CD4-positive, alpha-beta T cell treated with Interferon gamma for 1 hour (primary cell): ENCODE measurements at places on chromosomes 5 and 9.

DNA sequence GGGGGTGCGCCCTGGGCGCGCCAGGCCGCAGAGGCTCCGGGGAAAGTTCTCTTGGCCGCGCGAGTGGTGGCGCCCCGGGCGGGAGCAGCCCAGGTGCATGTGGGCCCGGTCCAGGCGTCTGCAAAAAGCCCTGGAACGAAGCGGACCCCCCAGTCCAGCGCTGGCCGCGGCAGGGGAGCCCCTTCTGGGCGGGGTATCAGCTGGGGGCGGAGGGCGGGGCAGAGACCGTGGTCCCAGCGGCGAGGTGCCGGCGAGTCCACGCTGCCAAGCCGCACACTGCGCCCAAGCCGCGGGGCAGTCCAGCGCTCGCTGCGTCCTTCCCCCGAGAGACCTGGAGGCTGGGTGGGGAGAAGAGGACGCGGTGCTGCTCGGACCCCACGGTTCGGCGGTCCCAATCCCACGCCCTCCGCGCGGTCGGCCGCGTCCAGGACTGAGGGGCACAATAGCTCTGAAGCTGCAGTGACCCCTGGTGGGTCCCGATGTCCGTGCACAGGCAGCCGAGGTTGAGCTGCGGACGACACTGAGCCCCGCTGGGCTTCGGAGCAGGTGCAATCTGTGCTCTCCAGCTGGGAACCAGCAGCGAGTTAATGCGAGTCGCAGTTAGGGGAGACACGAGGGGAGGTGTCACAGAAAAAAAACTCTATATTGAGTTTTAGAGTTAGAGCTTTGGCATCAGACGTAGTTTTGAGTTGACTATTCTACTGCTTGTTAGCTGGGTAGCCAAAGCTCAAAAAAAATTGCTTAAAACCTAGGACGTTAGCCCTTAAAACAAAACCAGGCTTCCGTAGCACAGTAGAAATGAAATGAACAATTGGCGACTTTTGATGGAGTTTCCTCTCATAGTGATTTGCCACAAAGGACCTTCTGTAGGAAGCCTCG lies 1.1 kb upstream of the EPB41L4A start:
- peak; percentile 44 for DNase-seq

DNA sequence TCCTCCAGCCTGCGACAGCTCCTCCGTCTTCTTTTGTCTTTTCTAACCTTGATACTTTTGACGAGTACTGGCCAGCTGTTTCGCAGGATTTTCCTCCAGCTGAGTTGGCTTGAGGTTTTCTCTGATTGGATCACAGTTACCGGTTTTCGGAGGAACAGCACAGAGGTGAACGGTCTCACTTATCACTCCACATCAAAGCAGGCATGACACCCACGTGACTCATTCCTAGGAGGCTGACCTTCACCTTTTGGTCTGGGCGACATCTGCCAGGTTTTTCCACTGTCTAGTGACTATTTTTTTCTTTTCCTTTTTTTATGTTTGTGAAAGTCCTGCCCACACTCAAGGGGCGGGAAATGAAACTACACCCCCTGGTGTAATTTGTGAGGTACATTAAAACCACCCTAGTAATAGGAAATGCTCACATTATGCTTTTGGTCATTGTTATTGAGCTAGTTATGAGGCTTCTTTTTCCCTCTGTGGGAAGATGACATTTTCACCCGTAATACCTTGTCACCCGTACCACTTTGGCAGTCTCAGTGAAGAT lies 319.2 kb downstream of the GADD45G start:
- no peak for DNase-seq

DNA sequence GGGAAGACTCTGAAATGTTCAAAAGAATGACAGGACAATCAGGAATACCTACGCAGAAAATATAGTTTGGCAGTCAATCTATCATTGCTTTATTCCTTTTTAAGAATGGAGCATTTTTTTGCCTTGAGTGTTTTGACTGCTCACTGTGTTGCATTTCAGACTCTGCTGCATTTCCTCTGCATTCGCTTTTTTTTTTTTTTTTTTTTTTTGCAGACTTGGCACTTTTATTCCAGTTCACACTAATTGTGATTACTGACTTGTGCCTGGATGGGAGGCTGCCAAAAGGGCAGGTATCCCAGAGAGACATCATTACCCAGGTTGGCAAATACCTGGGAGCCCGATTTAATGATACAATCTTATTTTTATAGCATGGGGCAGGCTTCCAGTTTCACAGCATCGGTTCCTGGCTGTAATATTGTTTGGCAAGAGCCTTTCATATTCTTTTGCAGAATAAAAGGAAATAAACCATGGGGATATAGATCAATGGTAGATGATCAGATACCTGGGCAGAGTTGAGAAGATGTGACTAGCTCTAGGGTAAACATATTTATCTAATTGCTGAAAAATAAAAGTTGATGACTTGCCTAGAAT lies 1132.6 kb downstream of the MAT2B start:
- no peak for DNase-seq

GRCh38 chr5:114305402-114306207 lies 56.3 kb upstream of the KCNN2 start:
- DNase-seq, result no peak

- DNase-seq, result no peak
Observed at GRCh38 chr5:23930985-23931384, 423.6 kb downstream of the PRDM9 start.

- DNase-seq, result no peak
Observed at GRCh38 chr9:69472101-69472620, 147.1 kb downstream of the ENTREP1 start.

DNA sequence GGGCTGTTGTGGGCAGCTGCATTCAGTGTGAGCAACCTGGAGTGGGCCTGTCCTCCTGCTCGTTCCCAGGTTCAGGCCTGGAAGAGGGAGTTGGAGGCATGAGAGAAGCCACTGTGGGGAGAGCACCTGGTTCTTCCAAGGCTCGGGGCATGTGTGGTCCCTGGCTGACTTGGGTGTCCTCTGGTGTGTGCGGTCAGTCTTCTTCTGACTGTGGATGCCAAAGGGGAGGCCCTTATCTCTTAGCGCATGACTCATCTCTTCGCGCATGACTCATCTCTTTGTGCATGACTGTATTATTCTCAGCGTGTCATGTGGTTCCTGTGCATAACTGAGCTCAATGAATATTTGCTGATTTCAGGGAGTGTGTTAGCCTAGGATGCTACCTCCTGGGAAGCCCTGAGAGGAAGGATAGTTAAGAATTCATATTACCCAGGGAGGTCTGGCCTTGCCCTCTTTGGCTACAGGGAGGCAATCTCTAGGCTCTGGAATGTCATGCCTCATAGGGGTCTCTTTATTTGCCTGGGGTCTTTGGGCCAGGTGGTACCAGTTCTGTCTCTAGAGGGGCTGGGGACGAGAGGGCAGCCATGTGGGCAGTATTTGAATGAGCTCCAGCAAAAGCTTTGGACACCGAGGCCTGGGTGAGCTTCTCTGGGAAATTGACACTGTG lies 188.7 kb downstream of the HSPA4 start:
- DNase-seq, result peak; percentile 52

DNA sequence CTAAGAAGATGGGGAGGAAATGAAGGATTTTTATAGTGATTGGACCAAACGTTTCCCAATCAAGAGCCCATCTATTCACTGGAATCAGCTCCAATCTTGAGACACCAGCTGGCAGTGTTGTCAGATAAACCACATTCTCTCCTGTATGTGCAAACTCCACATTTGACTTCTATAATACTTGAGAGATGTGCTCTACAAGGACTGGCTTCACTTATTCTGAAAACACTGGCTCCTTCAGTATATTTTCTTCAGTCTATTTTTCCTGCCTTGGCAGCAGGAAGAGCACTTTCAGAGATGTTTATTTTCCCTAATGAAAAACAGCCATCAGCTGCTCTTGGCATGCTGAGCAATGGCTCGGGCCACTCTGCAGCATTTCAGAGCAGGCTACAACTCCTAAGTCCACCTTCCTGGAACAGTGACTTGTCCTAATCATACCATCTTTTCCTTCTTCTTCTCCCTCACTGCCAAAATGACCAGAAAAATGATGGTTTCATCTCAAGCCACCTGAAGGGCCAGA lies 96.9 kb upstream of the FSTL4 start:
- DNase-seq, result no peak

DNA sequence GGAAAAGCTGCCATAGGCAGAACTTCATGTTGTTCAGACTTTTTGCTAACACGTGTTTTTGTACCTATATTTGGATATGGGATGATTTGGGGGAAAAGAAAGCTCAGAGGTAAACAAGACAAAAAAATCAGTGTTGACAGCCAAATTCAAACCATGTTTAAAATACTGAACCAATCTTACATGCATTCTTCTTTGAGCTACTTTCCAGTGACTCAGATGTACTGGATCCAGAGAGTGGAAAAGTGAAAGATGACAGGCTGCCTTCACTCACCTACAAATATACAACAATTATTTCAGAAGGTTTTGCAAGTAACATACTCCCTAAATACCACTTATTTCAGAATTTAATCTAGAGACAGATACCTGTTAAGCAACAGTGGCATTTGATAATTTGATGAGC lies 165.7 kb downstream of the MPDZ start:
- DNase-seq, result no peak

GRCh38 chr5:128228521-128228920 lies 145.0 kb downstream of the SLC12A2 start:
- no peak for DNase-seq

DNA sequence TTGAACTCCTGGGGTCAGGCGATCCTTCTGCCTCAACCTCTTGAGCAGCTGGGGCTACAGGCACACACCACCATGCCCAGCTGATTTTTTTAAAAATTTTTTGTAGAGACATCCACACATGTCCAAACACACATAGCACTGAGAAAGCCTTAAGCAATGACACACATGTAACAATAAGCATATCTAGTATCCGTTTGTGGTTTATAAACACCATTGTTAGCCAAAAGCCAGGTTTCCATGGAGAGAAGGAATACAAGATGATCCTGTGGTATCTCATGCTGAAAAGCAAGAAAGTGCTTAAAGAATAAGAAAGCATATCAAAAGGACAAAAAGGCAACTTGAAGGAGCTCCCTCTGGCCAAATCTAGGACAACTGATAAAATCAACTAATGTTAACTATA lies 29.7 kb upstream of the SLC1A3 start:
- DNase-seq, result no peak

DNA sequence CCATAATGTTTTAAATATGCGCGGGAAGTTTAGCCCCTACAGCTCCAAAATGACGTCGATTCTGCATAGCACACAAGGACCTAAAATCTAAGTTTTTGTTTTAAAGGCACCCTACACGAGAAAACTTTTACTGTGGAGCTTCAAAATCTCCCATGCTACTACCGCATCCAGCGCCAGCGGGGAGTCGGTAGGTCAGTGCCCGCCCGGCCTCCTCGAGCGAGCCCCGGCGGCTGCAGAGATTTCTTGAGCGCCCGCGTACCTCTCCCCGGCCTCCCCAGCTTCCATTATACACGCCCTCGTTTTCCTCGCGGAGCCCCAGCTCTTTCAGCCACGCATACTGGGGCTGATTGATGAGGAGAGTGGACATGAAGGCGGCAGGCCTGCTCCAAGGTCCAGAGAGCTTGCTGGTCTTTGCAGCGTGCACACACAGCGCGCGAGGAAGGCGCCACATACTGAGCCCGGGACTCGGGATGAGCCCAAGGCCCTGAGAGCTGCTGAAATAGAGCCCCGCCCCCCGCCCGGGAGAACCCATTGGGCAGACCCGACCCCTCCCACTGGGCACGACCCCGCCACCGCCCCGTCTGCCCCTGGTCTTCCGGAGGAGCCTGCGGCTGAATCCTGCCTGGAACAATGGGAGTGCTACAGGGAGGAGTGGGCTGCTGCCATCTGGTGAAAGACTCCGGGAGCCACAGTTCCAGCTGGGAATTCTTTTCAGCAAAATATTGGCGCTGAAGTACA lies at the start of gene ALDH7A1:
TSS of gene ALDH7A1 (minus strand) at position 472 of the 738 bp plus-strand sequence. CDS start at position 451, 21 bp downstream.
- peak; percentile 41 for DNase-seq

- DNase-seq, result peak; percentile 24
Observed at GRCh38 chr9:134930398-134930797, 12.7 kb upstream of the FCN1 start.

- DNase-seq, result no peak
Observed at GRCh38 chr9:135666534-135667462, 3.7 kb downstream of the LCN9 start.

- no peak for DNase-seq
Observed at GRCh38 chr9:117365438-117365837, 49.4 kb downstream of the ASTN2 start.

DNA sequence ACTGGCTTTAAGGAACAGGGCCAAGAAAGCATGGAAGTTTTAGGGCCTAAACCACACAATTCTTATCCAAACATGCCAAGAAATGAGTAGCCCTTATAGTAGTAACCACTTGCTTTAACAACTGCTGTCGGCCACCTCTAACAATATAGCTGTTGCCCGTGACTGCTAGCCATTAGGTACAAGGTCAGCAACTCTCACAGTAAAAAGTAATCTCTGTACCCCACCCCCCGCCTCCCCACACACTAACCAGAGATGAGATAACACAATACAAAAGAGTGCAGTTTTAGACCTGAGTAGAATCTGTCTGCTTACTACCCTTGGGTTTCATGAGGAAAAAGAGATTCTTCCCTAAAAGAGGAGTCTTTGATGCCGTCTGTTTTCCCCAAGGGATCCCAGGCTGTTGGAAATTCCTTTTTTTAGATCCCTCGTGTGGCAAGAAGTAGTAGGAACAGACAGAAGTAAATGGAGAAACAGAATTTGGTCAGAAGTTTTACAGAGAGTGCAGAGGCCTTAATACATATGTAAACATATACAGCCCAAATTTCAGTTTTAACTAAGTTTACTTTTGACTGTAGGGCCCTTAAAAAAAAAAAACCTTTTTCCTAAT lies 94.3 kb downstream of the WDR41 start:
- DNase-seq, result no peak

GRCh38 chr5:115558388-115558956 lies 13.9 kb upstream of the FEM1C start:
- no peak for DNase-seq

DNA sequence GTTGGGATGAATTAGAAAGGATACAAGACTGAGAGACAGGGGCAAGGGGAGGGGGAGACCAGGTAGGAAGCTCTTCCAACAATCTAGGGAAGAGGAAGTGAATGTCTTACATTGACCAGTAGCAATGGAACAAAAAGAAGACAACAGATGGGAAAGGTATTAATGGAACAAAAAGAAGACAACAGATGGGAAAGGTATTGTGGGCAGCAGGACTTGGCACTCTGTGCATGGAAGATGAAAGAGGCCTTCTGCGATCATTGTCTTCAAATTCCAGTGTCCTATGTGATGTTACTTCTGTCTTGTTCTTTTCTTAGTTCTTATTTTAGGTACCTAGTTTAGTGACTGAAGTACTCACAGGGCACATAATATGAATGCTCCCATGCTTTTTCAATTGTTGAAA lies 161.8 kb downstream of the PALM2AKAP2 start:
- DNase-seq, result no peak

GRCh38 chr5:88193896-88194295 lies 74.7 kb downstream of the TMEM161B start:
- no peak for DNase-seq

GRCh38 chr9:128124873-128125579 lies 2.5 kb downstream of the PTGES2 start:
- peak; percentile 28 for DNase-seq

DNA sequence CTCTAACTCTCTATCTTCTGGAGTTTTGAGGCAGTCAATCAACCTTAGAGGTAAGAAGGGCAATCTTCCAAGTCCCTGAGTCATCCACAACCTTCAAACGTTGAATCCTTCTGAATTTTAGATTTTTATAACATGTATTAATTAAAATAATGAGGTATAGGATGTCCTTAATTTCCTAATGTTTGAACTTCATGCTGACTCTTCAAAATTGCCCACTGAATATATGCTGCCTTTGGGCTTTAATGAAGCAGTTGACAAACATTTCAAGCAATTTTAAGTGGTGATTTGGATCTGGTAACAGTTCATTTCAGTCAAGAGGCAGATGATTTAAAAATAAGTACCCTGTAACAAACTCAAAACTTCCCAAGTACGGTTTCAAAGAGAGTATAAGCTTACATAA lies 26.0 kb downstream of the ERP44 start:
- DNase-seq, result no peak
